Stimulated activated CD8-positive, alpha-beta memory T cell treated with anti-CD3 and anti-CD28 coated beads, Interleukin-4, amount 100 ng/mL, for 1 hour (primary cell): ENCODE measurements at places on chromosomes 4 and X.

- DNase-seq = no peak
These were observed 53.2 kb downstream of the DOCK11 start for GRCh38 chrX:118548841-118549240.

GRCh38 chrX:79524642-79525041 lies 157.5 kb upstream of the ITM2A start:
- DNase-seq = no peak

- DNase-seq = no peak
These were observed 10.6 kb downstream of the CLTRN start for GRCh38 chrX:15653961-15654360.

DNA sequence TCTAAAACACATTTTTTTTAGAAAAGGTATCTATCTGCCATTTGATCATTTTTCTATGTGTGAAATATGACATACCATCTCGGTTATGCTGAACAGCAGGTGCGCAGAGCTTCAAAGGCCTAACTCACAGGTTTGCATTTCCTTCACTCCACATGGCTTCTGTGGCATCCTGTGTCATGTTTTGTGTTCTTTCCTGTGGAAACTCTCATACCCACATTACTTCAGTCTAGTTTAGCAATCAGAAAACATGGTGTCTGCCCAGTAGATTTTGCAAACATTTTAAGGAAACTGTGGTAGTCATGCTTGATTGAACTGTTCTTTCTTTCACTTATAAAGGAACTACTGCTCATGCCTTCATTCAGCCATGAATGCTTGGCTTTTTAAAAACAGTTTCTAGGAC lies 11.3 kb upstream of the ARAP2 start:
- no peak for DNase-seq

DNA sequence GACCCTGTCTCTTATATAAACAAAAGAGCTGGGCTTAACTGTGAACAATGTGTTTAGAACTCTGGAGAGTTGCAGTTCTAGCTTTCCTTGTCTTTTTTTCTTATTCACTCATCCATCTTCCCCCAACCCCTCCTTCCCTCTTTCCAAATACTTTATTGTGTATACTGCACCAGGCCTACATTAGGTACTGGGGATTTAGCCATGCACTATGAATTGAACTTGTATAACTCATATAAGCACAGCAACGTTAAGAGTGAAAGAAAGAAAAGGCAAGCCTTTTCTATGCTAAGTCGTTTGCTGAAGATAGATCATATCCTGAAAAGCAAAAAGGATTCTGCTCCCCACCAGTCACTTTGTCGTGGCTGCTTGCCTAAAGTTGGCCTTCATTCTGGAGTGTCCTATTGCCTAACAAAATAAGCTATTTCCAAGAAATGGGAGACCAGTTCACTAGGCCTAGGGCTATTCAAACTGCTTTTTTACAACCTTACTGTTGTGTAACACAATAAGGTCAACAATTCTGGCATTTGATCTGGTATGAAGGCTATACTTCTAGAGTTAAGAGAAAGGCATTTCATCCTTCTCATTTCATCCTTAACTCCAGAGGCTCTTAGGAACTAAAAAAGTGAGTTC lies 32.2 kb downstream of the CCNI start:
- DNase-seq = no peak

GRCh38 chr4:61994036-61994435 lies 793.9 kb downstream of the ADGRL3 start:
- no peak for DNase-seq

GRCh38 chrX:136170139-136170800 lies 22.9 kb downstream of the FHL1 start:
- no peak for DNase-seq

- DNase-seq = no peak
These were observed 167.6 kb downstream of the DKK2 start for GRCh38 chr4:106868381-106869035.

DNA sequence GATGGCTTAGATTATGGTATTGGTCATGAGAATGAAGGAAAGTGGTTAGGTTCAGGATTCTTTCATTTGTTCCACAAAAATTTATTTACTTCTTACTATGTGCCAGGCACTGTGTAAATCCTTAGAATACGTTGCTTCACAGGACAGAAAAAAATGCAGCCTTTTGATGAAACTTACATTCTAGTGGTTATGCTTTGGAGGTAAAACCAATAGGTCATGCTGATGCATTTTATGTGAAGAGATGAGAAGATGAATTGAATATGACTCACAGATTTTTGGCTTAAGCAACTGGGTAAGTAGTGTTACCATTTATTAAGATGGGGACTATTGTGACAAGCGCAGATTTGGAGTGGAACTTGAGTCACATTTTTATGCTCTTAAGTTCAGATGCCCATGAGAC lies 165.3 kb downstream of the GLRA2 start:
- DNase-seq = no peak

DNA sequence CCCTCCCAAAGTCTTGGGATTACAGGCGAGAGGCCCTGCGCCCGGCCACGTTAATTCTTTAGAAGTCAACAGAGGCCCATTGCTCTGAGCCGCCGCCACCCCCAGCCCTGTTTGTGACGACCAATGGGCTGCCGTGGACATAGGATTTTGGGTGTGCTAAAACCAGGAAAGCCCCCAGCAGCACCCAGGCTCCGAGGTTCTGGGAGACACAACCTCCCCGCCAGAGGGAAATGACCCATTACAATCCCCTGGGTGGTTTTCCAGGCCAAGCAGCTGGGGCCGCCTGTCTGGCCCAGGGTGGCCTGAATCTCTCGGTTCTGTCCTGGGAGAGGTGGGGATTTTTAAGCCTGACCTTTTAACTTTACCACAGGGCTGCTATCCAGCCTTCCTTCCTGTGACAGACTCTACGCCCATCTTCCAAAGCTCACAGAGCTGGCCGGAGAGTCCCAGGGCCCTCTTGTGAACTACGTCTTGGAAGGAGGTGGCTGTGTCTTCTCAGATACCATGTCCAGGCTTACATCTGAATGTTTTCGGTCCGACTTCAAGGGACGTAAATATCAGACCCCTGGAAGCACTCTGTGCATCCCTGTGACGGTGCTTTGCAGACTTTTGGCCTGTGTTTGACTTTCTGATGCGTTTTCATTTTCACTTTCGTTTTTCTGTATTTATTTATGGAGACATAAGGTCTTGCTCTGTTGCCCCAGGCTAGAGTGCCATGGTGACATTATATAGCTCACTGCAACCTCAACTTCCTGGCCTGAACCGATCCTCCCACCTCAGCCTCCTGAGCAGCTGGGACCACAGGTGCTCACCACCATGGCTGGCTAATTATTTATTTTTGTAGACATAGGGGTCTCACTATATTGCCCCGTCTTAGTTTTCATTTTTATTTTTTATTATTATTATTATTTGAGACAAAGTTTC lies 36.0 kb downstream of the P2RY8 start:
- no peak for DNase-seq

DNA sequence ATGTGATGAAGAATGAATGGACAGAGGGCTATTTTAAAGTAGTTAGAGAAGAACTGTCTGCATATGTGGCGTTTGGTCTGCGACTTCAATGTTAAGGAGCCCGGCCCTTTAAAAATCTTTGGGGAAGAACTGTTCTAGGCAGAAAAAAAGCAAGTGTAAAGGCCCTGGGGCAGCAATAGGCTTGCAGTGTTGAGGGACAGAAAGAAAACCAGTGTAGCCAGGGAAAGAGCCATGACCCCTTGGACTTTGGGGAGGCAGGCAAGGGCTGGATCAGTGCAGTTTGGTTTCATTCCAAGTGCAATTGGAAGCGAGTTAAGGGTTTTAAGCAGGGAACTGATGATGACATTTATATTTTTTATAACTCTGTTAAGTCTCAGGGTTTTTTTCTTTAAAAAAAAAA lies 7.9 kb downstream of the GLA start:
- DNase-seq = no peak

GRCh38 chrX:41350976-41351569 lies 17.1 kb downstream of the DDX3X start:
- no peak for DNase-seq

DNA sequence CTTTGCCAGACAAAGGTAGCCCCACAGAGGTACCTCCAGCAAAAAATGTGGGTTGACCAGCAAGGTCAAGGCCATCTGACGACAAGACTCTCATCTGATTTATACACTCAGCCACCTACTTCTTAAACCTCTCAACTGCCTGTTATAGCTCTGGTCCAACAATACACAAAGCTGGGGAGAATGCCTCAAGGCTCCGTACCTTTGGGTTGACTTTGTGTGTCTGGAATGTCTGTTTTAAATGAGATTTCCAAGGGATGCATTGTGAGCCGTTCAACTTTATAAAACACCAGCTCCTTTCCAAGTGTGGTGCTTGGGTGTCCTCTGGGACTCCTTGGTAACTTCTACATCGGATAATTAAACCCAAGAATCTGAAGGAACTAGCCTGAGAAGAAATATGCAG lies 167.0 kb upstream of the RPL34 start:
- DNase-seq = no peak

DNA sequence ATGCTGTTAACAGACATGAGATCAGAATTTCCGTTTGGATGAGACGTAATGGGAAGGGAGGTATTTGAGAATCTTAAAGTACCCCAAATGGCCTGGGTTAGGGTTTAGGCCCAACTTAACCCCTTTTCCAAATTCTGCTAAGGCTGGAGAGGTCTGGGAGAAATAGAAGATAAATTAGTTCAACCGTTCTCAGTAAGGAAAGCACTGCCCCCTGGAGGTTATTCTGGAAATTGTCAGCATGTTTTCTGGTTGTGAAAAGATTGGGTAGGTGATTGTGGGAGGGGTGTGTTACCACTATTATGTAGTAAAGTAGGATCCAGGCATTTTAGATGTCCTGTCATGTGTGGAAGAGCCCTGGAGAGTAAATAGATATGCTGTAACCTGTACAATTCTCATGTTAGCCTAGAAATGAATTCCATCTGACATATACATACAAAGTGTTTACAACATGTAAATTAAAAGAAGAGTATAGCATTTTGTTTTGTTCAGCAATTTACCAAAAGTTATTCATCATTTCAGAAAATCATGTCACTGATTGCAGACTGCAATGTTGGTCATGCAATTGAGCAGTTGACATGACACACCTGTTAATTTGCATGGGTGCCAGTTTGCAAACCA lies 26.8 kb upstream of the GRXCR1 start:
- peak; percentile 7 for DNase-seq

DNA sequence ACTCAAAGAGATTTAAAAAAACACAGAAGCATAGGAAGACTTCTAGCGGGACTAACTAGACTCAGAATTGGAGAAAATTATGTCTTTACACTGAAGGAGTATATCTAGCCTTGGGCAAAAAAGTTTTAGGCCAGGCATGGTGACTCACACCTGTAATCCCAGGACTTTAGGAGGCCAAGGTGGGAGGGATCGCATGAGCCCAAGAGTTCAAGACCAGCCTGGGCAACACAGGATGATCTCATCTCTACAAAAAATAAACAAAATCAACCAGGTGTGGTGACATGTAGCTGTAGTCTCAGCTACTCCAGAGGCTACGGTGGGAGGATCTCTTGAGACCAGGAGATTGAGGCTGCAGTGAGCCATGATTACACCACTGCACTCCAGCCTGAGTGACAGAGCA lies 99.5 kb downstream of the NEUROG2 start:
- no peak for DNase-seq

DNA sequence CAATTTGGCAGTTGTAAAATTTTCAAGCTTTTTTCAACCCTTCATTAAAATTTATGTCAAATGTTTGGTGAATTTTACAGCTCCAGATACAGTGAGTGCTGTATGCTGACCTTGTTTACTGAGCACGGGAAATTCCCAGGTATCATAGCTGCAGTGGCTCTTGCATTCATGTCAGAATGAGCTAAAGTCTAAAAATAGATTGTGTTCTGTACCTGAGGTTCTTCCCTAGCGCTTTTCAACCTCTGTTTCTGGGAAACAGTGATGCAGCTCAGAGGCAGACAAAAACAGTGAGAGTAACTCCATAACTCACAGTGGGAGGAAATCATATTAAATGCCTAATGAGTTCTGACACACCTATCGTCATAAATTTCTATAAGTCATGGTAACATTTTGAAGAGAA lies 393.8 kb upstream of the GNPDA2 start:
- DNase-seq = no peak

- no peak for DNase-seq
These were observed 7.0 kb downstream of the CEP135 start for GRCh38 chr4:55955710-55956109.
